Activated CD8-positive, alpha-beta T cell treated with anti-CD3 and anti-CD28 coated beads, Interleukin-2, amount 10 ng/mL, durations not matched to agents 7 days and 5 days (primary cell): ENCODE measurements at places on chromosomes 16 and 17. TPM values are rescaled to one million over a fixed set of nuclear protein-coding genes. Genes with fewer than 3 reads are reported as not detected.
A peak's percentile ranks its signal among the peaks of the same experiment; 100 is the strongest.

GLG1 gene
- total RNA-seq, result 112 TPM

TCAP gene
- 1.3 TPM for total RNA-seq

SLC43A2 gene
- total RNA-seq, result 0.55 TPM

QRICH2 gene
- total RNA-seq, result 4.8 TPM

HEATR3 gene
- 31.7 TPM for total RNA-seq

CIBAR2 gene
- not detected for total RNA-seq

BAHCC1 gene
- 0.91 TPM for total RNA-seq

SPAG7 gene
- total RNA-seq, result 53.6 TPM

- H3K36me3 ChIP-seq, result no peaks in the 10 kb centered on the region
- DNase-seq, result no peak
- no peak overlapping the region for H3K4me3 ChIP-seq
- no peaks in the 10 kb centered on the region for H3K27me3 ChIP-seq
- H3K4me1 ChIP-seq, result no peaks in the 10 kb centered on the region
Observed at GRCh38 chr17:13557077-13557476, 44.7 kb downstream of the HS3ST3A1 start.

- peaks cover 82% of the 10 kb centered on the region for H3K36me3 ChIP-seq
- DNase-seq, result no peak
- no peak overlapping the region for H3K27ac ChIP-seq
Observed at GRCh38 chr17:57391076-57391825, 134.9 kb downstream of the MSI2 start.

DNA sequence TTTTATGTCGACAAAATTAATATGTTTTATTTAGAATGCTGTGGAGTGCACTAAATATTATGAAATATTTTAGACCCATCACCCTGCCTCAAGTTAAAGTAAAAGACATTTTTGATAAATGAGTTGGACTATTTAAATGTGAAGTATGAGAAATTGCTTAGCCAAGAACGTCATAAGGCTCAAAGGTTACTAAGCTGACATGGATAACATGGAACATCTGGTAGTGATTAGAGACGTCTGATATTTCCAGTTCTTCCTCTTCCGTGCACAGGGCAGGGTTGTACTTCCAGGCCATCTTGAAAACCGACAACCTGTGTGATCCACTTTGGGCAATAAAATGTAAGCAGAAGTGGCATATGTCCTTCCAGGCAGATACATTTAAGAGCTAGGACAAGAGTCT lies 7.2 kb upstream of the CCL8 start:
- H3K4me3 ChIP-seq, result no peak overlapping the region
- peaks cover 4% of the 10 kb centered on the region for H3K4me1 ChIP-seq
- no peaks in the 10 kb centered on the region for H3K36me3 ChIP-seq

GRCh38 chr16:84475643-84476240 lies 28.7 kb downstream of the MEAK7 start:
- H3K27ac ChIP-seq, result no peak overlapping the region
- peaks cover 3% of the 10 kb centered on the region for H3K4me1 ChIP-seq
- H3K36me3 ChIP-seq, result peaks cover 80% of the 10 kb centered on the region
- no peaks in the 10 kb centered on the region for H3K27me3 ChIP-seq
- no peak overlapping the region for H3K4me3 ChIP-seq
- no peak for DNase-seq

DNA sequence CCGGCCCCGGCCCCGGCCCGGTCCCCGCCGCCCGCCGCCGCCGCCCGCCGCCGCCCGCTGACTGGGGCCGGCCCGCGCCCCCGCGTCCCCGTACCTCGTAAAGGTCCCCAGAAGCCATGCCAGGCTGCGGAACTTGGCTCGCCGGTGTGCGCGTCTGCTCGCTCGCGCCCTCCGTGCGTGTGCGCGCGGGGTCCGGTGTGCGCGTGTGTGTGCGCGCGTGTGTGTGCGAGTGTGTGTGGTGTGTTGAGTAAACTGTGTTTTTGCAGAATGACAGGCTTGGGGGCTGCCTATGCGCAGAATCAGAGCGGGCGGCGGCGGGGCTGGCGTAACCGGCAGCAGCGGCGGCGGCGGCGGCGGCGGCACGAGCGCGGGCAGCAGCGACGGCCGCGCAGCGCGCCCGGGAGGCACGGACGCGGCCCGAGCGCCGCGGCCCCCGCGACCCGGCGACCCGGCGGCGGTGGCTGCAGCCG lies 307 bp downstream of the CDYL2 start:
- H3K27me3 ChIP-seq, result peaks cover 12% of the 10 kb centered on the region
- H3K4me3 ChIP-seq, result peak overlapping the region; percentile 89
- H3K27ac ChIP-seq, result peak overlapping the region; percentile 87
- peak; percentile 66 for DNase-seq

DNA sequence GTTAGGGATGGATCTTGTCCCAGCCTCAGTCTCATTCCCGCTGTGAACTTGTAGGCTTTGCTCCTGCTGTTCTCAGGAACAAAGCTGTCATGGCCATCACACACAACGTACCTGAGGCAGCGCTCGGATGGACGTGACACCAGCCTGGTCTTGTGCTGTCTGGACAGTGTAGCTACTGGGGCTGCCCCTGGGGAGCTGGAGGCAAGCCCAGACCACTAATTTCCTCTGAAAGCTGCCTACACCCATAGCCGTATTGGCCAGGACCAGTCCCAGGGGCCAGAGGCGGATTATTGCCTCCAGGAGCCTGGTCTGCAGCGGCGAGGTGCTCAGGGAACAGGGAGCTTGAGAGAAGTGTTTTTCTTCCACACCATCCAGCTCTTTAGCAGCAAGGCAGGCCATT lies 11.7 kb downstream of the ZNHIT3 start:
- H3K4me1 ChIP-seq, result no peaks in the 10 kb centered on the region
- H3K27me3 ChIP-seq, result no peaks in the 10 kb centered on the region
- no peak overlapping the region for H3K4me3 ChIP-seq
- H3K27ac ChIP-seq, result no peak overlapping the region
- DNase-seq, result no peak

DNA sequence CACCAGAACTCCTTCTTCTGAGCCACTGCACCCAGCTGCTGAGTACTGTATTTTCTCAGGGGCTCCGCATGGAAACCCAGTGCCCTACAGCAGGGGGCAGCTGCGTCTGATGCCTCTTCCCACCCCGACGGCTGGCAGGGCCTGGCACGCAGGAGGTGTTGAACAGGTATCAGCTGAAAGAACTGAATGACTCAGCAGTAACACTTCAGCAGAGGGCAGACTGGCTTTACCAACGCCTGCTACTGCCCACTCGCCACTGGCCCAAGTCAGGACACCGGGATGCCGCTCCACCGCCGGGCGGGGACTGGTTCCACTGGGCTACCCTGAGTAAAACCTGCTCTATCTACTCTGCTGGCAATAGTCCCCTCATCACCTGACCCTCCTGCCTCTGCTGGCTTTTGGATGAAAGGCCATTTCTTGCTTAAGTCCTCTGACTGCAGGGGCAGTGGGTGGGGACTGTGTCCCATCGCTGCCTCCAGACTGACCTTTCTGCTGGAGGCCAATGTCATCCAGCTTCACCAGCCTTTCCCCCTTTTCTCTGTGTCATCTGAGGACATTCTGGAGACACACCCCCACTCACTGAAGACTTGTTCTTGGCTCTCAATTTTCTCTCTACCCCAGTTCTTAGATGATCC lies 100.4 kb upstream of the FA2H start:
- no peaks in the 10 kb centered on the region for H3K27me3 ChIP-seq
- no peak for DNase-seq
- H3K4me1 ChIP-seq, result peaks cover 13% of the 10 kb centered on the region
- peaks cover 9% of the 10 kb centered on the region for H3K36me3 ChIP-seq

- peak overlapping the region; percentile 41 for H3K27ac ChIP-seq
- H3K4me3 ChIP-seq, result no peak overlapping the region
- peaks cover 44% of the 10 kb centered on the region for H3K4me1 ChIP-seq
- H3K27me3 ChIP-seq, result no peaks in the 10 kb centered on the region
Observed at GRCh38 chr17:64107500-64108236, 22.3 kb downstream of the ERN1 start.

- DNase-seq, result no peak
- no peak overlapping the region for H3K4me3 ChIP-seq
- no peaks in the 10 kb centered on the region for H3K27me3 ChIP-seq
Observed at GRCh38 chr16:51374346-51374745, 223.3 kb upstream of the SALL1 start.

DNA sequence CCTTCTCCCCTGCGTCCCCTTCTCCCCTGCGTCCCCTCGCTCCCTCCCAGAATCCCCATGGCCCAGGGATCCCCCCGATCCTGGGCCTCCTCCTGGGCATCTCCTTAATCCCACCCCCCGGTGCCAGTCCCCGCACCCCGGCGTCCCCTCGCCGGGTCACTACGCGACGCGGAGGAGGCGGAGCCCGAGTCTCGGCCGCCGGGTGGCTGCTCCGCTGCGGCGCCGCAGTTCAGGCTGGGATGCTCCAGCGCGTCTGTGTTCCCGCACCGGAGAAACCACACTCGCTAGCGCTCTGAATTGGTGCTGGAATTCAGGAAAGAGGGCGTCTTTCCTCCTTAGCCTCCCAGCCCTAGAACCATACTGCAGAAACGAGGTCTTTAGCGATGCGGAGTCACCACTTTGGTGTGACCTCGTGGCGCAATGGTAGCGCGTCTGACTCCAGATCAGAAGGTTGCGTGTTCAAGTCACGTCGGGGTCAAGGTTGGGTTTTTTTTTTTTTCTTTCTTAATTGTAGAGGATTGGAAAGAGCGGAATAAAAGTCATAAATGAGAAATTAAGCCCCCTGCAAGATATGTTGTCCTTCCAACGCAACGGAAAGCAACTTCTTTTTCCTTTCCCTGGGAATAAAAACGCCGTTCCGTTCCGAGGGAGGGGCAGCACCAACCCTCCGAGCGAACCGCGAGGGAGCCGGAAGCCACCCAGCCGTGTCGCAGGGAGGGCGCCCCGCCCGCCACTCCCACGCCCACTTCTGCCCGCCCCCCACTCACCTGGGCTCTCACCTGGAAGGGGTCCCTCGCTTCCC lies 25.7 kb upstream of the SLC47A1 start:
- H3K4me3 ChIP-seq, result peak overlapping the region; percentile 83
- peaks cover 2% of the 10 kb centered on the region for H3K36me3 ChIP-seq
- peaks cover 8% of the 10 kb centered on the region for H3K4me1 ChIP-seq
- H3K27ac ChIP-seq, result peak overlapping the region; percentile 84
- H3K27me3 ChIP-seq, result peaks cover 10% of the 10 kb centered on the region

DNA sequence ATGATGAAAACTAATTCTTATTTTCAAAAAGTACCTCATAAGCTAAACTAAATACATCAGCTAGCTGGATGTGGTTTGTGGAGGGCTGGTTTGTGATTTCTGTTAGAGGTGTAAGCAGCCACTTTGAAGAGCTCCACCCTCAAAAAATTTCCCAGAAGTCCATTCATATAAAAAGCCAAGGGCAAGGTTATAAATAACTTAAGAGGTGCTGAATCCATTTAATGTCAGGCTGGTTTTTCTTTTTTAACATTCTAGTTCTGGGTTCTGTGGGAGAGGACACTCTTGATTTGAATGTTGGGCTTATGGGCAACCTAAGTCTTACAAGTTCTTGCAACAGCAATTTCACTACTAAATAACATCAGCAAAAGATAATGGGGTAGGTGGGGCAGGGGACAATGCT lies 3.4 kb upstream of the WIPI1 start:
- peaks cover 68% of the 10 kb centered on the region for H3K4me1 ChIP-seq
- H3K27me3 ChIP-seq, result no peaks in the 10 kb centered on the region
- peaks cover 4% of the 10 kb centered on the region for H3K36me3 ChIP-seq

- no peak for DNase-seq
- peaks cover 6% of the 10 kb centered on the region for H3K4me1 ChIP-seq
- peaks cover 8% of the 10 kb centered on the region for H3K27me3 ChIP-seq
- H3K27ac ChIP-seq, result no peak overlapping the region
Observed at GRCh38 chr16:84893849-84894599, 74.2 kb downstream of the CRISPLD2 start.
